Activated effector memory CD4-positive, alpha-beta T cell treated with anti-CD3 and anti-CD28 coated beads, Interleukin-2, amount 50 U/mL, for 16 hours (primary cell): ENCODE measurements at places on chromosomes 12 and 14.

DNA sequence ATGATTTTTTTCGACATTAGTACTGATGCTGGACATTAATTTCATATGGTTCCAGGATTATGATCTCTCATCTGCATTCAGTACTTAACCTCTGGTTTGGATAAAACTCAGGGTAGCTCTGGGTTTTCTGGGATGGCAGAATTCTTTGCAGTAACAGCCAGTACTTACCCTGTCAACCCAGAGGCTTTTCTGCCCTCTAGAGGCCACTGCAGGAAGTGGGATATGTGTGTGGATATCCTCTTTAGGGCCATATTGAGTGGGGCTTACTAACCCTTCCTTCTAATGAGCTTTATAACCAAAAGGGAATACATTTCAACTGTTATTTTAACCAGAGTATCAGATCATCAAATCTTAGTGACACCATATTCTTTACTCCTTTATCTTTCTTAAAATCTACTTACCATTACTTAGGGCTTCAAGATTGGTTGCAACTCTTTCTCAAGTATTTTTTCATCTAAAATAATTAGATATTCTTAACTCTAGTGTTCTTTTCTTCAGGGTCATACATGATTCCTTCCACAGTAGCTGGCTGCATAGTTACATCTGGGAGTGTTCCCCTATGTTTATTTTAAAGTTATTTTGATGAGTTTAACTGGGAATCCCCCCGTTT is 488.0 kb upstream of the STXBP6 start:
- no peak for DNase-seq

- peak; percentile 54 for DNase-seq
Measured at GRCh38 chr14:100080206-100080605, 15.0 kb downstream of the EVL start.

GRCh38 chr12:93740751-93741150 is 63.6 kb downstream of the CRADD start:
- no peak for DNase-seq

GRCh38 chr12:49518914-49519573 is 19.8 kb upstream of the KCNH3 start:
- no peak for DNase-seq

DNA sequence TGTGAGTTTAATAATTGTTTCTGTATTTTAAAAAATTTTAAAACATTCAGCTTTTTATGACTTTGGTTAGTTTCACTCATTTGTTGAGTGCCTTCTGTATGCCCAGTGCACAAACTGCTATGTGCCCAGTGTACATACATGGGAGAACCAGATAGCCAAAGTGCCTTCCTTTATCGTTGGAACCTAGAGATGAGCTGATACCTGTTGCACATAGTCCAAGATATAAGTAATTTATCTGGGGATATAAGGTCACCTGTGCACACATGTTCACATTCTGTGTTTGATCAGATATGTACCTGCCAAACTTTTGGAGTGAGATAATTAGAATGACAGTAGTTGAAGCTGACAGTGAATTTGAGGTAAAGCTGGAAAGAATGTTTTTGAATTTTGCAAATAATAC is 37.9 kb downstream of the RAB21 start:
- no peak for DNase-seq

- DNase-seq = no peak
Measured at GRCh38 chr14:51176839-51177238, 63.2 kb upstream of the TMX1 start.

DNA sequence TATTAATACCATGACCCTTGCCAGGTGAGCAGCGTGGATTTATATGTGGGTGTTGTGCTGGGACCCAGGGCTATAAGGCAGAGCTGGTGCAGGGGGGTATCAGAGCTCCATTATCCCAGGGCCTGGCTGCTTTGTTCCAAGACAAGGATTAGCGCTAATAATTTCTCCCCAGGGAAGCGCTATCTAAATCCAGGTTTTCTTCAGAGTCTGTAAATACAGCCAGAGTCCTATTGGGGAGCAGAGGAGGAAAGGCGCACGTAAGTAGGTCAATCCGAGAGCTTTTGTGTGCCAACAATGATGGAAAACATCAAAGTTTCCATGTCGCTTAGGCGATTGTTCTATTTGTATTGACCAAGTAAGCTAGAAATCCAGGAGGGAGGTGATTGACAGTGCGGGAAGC is 1009.7 kb downstream of the VRK1 start:
- no peak for DNase-seq
